HL-60 (cell line): ENCODE measurements at places on chromosomes 2 and 18.

DNA sequence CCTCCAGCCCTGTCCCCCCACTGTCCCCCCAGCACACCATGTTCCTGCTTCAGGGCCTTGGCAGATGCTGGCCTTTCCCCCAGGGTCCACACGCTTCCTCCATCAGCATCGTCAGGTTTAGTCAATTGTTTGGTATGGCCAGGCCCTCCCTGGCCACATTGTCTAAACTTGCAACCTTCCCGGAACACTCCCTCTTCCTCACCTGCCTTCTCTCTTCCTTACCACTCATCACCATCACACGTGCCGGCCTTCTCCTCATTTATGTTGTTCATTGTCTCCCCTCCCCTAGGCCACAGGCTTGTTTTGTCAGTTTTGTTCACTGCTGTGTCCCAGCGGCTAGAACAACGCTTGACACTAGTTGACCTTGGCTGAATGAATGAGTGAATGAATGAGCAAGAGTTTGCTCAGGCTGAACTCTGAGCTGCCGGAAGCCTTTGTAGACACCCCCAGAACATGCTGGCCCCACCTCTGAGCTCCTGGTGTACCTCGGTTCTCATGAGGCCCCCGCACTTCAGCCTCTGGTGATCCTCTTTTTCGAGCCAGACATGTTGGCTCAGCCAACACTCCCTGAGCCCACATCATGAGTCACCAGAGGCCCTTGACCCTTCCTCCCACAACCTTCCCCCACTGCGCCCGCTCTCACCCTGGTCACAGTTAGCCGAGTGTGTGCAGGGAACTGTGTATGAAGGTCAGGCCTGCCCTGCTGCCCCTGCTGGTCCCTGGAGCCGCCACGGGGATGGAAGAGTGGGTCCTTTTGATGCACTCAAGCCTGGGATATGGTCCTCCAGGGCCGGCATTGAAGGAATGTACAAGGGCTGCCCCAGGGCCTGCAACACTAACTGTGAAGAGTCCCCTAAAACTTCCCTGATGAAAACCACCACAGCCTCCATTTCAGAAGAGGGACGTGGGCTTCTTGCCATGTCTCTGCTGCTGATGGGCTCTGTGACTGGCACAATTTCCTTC, 57.5 kb downstream of the HS1BP3 start:
- DNase-seq: no peak

DNA sequence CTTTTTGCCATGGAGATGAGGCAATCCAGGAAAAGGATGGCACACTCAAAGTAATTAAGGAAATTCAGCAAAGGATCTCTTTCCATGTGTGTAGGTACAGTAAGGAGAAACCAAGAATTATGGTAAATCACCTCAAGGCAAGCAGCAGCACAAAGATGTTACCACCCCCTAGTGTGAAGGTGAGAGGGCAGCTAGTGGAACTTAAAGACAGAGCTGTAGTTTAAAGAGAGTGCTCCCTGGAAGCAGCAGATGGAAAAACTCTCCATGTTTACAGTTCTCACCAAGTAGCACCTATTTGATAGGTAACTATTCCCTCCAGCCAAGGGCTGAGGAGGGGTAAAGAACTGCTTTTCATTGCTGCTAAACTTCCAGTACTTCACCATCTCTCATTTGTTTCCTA, 860.4 kb upstream of the CRIM1 start:
- DNase-seq: no peak

DNA sequence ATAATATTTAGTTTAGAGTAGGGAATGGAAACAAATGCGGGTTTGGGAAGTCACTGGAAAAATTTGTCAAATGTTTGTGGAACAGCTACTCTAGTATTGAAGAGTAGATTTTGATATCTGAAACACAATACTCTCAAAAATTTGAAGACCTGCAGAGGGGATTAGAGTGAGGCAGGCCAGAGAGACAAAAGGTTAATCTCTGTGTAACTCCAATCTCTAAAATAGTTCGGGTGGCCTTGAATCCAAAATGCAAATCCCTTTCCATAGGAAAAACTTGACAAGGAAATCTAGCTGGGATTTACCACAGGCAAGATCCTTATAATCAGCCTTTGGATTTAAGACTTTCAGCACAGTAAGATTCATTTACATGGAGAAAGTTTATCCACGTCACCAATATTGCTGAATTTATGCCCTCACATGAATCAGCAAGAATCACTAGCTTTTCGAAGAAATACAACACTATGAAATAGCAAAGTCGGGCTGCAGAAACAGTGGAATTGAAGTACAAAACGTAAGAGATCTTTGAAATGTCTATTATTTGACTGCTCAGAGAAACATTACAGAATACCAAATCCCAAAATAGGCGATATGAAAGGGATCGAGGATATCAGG, 423.7 kb upstream of the ZNF804A start:
- DNase-seq: no peak

- no peak for DNase-seq
Measured at GRCh38 chr2:70616168-70616694, 62.6 kb upstream of the TGFA start.

GRCh38 chr18:26448714-26449159, 99.6 kb downstream of the KCTD1 start:
- DNase-seq: no peak

DNA sequence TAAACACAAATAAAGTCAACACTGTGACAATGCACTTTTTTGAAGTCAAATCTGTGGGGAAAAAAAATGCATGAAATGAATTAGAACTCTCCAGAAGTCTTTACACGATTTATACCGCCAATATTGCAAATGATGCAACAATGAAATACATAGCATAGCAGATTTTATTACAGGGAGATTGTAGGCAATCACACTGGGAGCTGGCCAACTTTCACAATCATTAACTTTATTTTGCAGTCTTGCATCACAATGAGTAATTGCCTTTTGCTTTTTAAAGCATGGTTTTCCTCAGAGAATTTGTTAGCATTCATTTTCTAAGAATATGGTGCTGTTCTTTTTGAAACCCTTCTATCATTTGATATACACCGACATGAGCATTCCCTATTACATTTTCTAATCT, 366.4 kb upstream of the FSIP2 start:
- no peak for DNase-seq

DNA sequence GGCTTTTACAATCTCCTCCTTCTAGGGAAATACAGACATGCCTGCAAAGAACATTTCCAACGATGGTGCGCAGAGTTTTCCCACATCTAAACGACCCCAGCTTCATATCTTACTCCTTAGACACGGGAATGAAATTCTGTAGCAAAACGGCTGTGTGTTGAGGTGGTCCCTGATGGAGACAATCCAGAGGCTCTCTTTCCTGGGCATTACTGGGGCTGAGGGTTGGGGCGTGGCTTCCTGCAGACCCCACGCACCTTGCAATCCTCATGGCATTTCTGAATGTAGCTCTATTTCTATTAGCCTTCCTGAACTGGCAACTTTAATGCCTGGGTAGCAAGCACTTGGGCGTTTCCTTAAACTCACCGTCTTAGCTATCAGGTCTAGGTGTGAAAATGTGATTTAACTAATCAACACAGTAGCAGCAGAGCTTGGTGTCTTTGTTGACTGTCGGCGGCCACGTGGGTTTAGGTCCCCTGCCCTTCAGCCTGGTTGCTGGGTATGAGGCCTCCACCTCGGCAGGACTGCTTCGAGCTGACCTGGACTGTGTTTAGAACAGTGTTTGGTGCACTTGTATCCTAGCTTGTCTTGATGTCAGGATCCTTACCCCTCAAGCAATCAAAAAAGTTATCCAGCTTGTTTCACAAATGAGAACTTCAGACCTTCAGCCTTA, 242.8 kb downstream of the GBX2 start:
- no peak for DNase-seq

DNA sequence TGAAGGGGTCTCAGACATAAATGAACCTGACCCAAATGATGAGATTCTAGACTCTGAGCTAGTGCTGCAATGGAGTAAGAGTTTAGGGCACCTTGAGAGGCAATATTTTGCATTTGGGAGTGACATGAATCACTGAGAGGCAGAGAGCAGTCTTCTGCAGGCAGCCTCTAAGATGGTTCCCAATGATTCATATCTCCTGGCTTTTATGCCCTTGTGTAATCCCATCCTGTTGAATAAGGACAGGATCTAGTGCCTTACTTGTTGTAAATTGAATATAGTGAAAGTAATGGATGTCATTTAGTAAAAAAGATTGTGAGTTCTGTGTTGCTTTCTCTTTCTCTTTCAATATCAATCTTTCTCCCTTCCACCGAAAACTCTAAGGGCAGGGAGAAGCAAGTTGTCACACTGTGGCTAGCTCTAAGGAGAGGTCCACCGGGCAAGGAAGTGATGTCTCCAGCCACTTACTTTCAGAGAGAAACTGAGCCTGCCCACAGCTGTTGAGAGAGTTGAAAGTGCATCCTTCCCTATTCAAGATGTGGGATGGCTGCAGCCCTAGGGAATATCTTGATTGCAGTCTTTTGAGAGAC, 144.7 kb downstream of the TRIB2 start:
- DNase-seq: no peak

- DNase-seq: no peak
Measured at GRCh38 chr18:63971320-63972001, 1.6 kb downstream of the SERPINB8 start.

GRCh38 chr2:132615329-132616085, 54.5 kb downstream of the LYPD1 start:
- no peak for DNase-seq

- DNase-seq: no peak
Measured at GRCh38 chr2:98346311-98347236, at the start of gene CNGA3. Gene CNGA3, plus strand, starts transcription at chr2:98346456. Its CDS starts 23,520 bp downstream, at chr2:98369976.

- DNase-seq: peak; percentile 76
Measured at GRCh38 chr2:30115141-30115980, 31.4 kb upstream of the YPEL5 start.

DNA sequence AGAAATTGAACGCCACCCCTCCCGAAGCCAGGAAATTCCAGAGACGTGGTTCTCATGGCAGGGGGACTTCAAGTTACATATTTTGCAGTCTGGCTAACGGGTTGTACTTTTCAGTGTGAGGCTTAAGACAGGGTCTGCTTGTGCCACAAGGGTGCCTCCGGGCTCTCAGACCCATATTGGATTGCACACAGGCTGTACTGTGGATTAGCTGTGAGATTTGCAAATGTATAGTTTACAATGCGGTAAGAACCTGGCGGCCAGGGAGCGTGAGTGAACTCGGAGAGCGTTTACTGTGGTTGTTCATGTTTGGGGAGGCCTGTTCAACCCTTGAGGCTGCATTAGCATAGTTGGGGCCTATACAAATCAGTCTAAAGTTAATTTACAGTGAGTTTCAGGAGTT, 143.9 kb upstream of the SIX2 start:
- no peak for DNase-seq

DNA sequence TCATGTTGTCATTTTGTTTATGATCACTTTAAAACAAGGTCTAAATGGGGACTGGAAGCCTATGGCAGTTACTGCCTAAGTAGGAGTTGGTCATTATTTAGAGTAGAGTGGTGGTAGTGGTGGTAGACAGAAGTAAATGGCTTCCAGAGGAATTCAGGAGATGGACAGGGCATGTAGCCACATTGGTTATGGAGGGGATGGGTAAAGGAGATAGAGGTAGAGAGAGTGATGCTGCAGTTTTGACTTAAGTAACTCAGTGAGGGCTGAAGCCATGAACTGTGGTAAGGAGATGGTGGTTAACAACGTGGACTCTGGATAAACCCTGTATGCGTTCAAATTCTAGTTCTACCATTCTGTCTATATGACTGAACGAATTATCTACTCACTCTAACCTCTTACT, 61.6 kb upstream of the NOSTRIN start:
- no peak for DNase-seq

- DNase-seq: no peak
Measured at GRCh38 chr2:111884592-111884964, 585 bp upstream of the ANAPC1 start.

DNA sequence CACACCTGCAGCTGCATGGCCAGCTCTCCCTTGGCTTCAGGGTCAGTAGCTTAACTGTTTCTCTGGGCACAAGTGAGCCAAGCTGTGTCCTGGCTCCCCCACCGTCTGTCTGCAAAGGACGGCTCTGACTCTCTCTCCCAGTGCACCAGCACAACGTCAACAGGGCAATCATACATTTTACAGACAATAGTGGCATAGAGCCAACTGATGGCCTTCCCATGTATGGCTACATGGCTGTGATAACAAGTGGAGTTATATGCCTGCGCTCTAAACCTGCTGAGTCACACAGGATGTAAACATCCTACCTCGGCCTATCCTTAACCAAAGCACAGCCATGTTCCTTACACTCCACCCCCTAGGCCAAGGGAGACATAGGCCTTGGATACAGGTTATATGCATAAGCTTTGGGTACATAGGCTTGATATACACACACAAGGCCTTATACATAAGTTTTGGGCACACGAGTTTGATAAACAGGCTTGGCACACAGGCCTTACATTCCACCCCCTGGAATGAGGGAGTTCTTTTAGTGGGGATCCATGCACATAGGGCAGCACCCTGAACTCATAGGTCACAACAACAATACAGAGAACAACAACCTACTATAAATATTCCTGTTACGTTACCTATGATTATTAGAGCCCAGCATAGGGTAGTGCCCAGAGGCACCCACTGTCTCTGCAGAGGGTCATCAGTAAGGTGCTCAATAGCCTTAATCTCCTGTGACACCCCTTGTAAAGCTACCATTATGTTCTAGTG, 17.7 kb downstream of the PHOSPHO2 start:
- DNase-seq: no peak

- DNase-seq: no peak
Measured at GRCh38 chr2:27664622-27665363, 1.1 kb downstream of the SLC4A1AP start.

DNA sequence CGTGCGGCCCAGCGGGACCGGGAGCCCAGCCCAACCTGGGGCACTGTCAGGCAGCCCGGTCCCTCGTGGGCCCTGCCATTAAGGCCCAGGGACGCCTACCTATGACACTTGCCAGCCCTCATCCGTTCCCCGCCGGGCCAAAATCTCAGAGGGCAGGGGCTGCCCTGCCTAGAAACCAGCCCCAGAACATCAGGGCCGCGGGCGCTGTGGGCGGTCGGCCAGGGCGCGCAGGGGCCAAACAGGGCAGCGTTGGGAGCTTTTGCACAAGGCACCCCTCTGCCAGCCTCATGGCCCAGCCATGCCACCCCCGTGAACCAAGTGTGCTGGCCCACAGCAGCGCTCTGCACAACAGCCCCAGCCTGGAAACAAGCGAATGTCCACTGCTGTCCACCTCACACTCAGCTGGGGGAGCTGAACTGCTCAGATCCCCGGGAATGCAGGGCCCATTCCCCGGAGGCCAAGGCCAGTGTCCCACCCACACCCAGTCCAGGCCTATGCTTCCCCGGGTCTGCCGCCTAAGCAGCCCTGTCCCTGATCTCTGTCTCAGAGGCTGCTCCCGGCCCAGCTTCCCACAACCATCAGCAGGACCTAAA, 3.5 kb upstream of the NEURL3 start:
- DNase-seq: no peak

DNA sequence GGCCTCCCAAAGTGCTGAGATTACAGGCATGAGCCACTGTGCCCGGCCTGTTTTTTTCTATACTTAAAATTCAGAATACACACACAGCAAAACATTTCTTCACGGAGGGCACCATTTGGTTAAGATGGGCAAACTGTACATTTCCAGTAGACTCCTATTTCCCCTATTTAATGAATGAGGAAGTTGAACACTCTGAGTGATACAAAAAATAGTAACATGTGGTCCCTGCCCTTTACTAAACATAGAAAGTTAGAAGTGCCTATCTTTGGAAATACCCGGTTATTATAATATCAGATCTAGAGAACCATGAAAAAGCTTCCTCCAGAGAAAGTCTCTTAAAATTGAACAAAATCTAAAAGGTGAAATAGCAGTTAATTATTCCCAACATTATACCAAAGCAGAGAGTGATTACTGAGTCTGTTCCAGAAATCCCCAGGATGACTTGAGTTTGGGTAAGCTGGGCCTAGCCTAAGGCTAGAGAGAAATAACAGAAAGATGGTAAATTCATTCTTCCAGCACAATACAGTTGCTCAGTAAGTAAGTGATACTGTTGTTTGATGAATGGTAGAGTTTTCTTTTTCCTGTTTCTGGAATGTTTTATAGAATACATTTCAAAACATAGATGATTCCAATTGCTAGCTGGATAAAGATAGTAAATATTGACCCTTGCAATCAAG, 23.3 kb upstream of the RMC1 start:
- DNase-seq: no peak
